ENCODE measurements at places on chromosomes 5 and 9.

GRCh38 chr5:179154346-179154990 lies 94.3 kb downstream of the ZNF354C start:
- DNase-seq: no peak

GRCh38 chr9:15846611-15847010 lies 293.8 kb downstream of the CCDC171 start:
- DNase-seq: no peak

DNA sequence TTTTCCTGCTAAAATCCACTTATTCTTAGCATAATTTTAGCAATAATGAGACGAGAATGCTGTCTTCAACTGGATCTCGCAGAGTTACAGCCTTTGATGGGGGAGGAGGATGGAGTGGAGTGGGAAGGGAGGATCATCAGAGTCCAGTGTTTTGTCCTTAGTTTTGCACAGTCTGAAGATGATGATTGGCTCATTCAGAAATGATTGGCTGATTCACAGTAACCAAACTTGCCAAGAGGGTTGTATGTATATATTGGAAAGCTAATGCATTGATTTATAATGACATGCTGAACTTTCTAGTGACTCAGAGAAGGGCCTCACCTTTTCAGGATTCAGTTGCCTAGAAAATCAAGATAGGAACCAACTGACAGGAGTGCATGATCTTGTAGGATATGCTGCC lies 448.0 kb downstream of the CCDC171 start:
- DNase-seq: no peak

- no peak for DNase-seq
Measured at GRCh38 chr9:91783876-91784672, 166.0 kb downstream of the ROR2 start.

DNA sequence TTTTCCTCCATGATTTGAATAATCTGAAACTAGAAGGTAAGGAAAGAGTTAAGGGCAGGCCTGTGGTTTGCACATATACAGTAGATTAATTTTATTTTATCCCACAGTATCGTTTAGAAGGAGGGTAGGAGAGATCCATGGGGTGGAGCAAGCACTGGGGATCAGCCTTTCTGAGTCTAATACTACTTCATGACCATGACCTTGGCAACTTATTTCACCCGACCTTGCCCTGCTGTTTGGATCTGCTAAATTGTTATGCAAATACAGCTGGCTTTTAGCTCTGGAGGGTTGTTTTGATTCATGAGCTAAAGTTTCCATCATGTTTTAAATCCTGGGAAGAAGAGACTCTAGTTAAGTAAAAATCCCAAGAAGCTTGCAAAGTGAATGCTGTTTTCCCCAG lies 864 bp upstream of the GRIN3A start:
- no peak for DNase-seq

GRCh38 chr5:149667084-149667828 lies 62.9 kb upstream of the PPARGC1B start:
- no peak for DNase-seq

- no peak for DNase-seq
Measured at GRCh38 chr9:33109850-33110595, 33.5 kb upstream of the SMU1 start.

DNA sequence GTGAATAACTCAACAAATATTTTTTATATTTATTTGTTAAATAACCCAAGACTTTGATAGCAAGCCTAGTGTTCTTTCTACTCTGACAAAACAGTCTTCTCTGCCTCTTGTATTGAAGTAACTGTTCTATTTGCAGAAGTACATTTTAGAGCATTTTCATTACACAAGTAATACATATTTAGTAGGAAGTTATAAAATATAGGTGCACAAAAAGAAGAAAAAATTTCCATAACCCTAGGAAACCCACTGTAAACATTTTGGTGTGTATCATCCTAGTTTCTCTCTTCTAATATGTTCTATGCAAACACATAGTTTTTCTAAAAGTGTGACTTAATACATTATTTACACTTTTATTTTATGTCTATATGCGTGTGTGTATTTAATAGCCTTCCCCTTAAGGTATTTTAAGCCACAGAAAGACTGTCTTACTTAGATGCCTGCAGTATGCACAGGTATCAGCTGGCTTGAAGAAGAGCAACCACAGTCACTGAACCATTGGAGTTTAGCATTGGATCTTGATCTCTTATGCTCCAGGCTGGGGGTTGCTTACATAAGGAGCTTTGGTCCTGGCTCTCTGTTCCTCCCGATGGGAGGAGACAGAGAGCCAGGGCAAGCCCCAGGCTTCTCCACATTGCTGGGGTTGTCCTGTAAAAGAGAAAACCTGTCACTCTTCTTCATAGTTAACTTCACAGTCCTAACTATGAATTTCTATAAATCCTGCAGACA lies 3.8 kb downstream of the SELENOP start:
- DNase-seq: no peak

- DNase-seq: no peak
Measured at GRCh38 chr5:132230871-132231270, 3.2 kb upstream of the P4HA2 start.

DNA sequence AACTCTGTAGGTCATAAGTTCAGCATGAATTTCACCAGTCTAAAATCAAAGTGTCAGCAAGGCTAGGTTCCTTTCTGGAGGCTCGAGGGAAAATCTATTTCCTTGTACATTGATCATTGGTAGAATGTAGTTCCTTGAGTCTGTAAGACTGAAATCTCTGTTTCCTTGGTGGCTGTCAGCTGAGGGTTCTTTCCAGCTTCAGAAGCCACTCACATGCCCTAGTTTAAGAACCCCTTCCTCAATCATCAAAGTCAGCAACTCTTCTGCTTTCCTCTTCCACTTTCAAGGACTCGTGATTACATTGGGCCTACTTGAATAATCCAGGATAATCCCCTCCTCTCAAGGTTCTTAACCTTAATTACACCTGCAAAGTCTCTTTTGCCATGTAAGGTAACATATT lies 4.9 kb upstream of the SCAMP1 start:
- DNase-seq: no peak

GRCh38 chr5:30650311-30650710 lies 543.2 kb upstream of the CDH6 start:
- DNase-seq: peak; percentile 8

DNA sequence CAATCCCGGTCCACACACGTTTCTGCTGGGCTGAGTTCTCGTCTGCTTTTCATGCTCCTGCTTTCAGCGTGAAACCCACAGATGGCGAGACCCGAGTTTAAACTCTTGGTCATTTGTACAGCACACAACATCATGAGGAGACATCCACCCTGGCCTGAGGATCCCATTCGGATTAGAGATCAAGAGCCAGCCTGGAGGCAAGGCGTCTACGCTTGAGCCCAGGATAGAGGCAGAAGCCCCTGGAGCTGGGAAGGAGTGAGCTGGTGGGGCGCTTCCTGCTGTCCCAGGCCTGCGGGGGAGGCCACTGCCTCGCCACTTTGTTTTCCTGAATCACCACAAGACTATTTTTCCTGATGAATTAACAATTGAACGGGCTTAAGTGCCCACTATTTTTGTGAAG lies 281.9 kb upstream of the IRX4 start:
- no peak for DNase-seq

DNA sequence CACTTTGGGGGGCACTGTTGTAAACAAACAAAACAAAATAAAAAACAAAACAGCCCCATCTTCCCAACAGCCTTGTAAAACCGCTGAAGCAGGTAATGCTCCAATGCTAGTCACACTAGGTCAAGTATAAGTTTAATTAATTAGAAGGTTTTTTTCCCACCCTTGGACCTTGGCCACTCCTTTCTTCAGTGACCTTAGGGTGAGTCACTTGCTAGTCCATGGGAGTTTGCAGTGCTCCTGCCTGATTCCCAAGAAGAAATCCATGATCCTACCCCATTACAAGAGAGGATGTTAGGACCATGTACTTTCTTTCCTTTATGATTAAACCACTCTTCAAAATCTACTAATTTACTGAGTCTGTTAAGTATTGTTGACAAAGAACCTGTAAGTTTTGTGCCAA lies 192.2 kb upstream of the CDKN2B start:
- DNase-seq: no peak

GRCh38 chr5:61887271-61887670 lies 418.7 kb upstream of the KIF2A start:
- DNase-seq: no peak

DNA sequence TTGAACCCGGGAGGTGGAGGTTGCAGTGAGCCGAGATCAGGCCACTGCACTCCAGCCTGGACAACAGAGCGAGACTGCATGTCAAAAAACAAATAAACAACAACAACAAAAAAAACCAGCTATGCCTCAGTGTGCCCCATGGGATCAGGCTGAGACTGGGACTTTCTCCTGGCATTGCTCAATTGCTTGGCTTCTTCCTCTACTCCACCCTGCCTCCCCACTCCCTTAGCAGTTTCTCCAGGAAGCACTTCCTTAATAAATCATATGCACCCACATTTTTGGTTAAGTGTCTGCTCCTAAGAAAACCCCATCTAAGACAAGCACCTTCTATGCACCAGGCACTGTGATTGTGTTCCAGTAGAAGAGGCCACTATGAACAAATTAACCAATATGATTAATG lies 41.0 kb upstream of the TMEM252 start:
- DNase-seq: no peak

DNA sequence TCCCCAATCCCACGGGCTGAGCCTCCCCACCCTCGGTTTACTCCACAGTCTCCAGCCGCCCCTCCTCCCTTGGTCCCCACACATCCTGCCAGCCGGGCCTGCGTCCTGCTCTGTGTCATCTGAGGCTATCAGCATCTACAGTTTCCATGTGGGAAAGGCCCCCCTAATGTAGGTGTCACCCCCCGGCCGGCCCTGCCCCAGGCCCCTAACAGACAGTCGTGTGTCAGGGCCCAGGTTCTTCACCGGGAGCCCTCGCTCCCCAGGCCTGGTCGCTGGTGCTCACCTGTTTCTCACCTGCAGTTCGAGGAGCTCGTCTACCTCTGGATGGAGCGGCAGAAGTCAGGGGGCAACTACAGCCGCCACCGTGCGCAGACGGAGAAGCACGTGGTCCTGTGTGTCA lies 62.7 kb downstream of the KCNT1 start:
- DNase-seq: no peak

- no peak for DNase-seq
Measured at GRCh38 chr5:75202935-75203334, 33.7 kb downstream of the ANKRD31 start.

DNA sequence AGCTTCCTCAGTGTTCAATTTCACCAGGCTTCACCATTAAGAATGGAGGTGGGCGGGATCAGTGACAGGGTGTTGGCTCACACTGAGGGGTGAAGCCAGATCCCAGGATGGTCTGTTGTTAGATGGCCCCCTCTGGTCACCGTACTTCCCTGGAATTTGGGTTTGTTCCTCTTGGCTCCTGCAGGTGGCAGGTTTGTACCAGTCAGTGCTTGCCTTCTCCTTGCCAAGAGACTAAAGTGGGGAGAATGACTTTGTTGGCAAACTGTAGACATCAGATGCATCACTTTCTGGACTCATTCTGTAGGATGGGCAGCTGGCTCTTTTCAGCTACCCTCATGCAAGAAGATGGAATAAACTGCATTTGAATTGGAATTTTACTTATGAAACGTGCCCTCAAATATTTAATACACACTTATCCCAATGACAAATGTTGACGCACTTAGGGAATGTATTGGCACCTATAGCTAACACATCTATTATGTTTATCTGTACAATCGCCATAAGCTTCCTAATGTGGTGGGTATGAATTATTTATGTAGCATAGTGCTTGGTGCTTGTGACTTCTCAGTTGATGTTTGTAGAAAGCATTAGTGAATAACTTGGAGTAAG lies 31.4 kb upstream of the ANKRD55 start:
- DNase-seq: peak; percentile 54

DNA sequence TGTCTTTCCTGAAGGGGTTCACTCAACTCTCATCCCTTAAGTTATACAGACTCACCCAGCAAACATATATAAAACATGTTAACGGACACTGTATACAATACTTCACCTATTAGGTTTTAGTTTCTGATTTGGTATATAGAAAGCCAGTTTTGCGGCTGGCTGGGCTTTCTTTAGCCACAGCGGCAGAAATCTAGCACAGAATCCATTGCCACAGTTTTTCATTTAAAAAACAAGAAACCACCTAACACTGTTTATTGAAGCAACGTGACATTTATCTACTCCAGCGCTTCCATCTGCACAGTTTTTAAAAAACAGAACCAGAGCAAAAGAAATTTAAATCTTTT lies 67.3 kb downstream of the SNX30 start:
- DNase-seq: no peak

- DNase-seq: no peak
Measured at GRCh38 chr5:103915081-103915480, 352.5 kb upstream of the NUDT12 start.

DNA sequence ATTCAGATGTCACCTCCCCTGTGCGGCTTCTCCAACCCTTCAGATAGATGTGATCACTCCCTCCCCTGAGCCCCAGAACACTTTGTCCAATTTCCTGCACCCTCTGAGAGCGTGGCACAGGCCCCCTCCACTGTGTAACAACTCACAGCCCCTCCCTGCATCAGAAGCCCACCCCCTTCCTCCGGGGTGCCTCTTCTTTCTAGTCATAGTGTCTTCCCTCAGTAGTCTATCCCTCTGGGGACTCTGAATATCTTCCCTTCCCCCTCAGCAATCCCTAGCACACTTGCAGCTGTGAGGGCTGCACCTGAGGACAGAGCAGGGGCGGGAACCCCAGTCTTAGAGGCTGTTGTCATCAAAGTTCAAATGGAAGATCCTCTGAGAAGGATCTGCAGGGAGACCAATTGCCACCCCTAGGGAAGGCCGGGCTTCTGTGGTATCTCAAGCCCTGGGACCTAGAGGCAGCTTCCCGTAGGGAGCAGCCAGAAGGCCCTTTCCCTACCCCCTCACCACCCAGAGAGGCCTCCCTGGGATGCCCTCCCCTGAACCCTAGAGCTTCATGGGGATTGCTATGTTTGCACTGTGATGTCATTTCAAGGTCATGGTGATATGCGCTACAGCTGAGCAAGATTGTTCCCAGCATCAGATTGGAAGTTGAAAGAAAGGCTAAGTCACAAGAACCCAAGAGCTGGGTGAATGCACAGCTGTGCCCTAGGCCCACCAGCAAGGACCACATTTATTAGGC lies 70.7 kb downstream of the THBS4 start:
- no peak for DNase-seq

Measured in HTR-8/SVneo (cell line).